Activated gamma-delta T cell treated with Interleukin-2 at 50 U/mL for 16 hours (primary cell): ENCODE measurements at places on chromosomes 3 and 15.

- DNase-seq, result no peak
These were observed 5.1 kb upstream of the ANKRD63 start for GRCh38 chr15:40287968-40288367.

DNA sequence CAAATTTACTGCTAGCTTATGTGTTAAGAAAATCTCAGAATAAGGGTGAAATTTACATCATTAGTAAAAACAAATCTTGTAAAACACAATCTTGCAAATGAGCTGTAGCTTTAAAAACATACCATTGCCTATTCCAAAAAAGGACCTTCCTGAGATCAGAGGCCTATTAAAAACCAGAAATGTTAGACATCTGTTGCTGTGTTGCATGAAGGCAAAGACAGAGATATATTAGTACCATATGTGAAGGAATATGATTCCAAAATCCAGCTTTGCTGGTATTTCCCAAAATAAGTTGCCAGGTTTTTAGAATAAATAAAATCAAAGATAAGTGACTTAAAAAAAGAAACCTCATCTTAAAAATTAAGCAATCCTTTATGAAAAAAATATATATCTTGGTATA lies 504.1 kb upstream of the CDIN1 start:
- DNase-seq, result no peak

- DNase-seq, result peak; percentile 17
These were observed 526 bp downstream of the RMDN3 start for GRCh38 chr15:40754574-40754882.

DNA sequence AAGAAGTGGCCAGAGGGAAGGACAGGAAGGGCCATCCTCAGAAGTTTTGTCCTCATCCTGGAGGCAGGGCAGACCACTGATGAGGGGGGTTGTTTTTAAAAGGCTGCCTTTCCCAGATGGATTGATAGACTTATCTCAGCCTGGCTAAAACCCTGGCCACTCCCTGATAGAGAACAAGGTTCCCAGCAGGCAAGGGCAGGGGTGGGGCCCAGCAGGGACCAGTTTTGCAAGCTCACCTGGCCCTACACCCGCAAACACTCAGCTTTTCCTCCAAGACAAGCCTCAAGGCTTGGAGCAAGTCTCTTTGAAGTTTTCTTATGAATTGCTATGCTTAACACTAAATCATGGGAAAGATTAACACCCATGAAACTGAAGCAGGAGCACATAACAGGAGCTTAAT lies 9.1 kb downstream of the LIPC start:
- DNase-seq, result no peak

DNA sequence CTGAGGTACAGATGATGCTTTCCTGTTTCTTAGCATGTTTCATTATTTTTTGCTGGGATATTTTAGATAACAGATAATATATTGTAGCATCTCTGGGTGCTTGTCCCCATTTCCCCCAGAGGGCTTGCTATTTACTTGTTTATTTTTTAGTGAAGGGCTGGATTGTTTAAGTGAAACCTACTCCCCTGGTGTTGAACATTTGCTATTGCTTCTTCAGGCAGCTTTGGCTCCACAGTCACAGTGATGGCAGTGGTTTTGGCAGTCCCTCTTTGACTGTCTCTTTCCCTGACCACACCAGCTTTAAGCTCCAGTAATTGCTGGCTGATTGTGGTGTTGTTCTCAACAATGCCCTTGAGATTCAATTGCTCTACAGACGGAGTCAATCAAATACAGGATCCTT lies 128.9 kb downstream of the KLF13 start:
- DNase-seq, result no peak

GRCh38 chr15:74855857-74856256 lies 12.9 kb upstream of the ULK3 start:
- no peak for DNase-seq

DNA sequence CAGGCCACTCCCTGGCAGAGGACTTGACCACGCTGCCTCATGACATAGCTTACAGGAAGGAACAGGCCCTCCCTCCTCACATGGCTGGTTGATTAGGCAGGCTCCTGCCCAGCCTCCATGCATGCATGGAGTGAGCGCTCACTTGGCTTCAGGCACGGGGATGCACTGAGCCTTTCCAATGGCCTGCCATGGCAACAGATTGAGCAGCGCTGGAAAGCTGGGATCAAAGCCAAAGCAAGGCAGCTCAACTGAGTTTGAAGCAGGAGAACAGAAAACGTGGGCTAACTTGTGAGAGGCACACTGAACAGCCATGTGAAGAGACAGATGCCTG lies 5.9 kb upstream of the GRAMD2A start:
- no peak for DNase-seq

DNA sequence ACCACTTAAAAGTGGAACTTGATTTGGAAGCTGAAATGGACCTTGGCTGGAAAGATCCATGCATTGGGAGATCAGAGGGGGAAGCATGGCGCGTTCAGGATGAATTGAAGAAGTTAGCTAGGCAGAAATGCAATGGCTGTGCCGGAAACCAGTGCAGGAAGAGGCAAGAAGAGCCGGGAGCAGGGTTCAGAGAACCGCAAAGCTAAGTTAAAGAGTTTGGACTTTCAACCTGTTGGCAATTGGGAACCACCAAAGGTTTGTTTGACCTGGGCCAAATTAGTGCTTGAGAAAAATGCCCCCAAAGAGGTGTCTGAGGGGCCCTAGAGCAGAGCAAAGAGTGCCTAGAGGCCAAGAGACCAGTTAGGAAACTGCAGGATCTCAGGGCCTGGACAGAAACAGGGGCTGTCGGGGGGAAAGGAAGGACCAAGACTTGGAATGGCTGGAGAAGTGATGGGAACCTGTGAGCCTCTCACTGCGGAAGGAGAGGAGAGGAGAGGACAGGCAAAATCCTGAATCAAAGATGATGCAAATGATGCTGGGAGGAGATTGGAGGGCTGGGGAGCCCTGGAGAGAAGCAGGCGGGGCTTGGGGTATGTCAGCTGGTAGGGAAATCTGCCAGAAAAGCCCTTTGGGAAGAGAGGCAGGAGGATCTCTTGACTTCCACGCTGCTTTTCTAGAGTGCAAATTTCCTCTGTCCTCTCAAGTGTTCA lies 49.3 kb downstream of the FAM174B start:
- DNase-seq, result no peak

- DNase-seq, result no peak
These were observed 19.9 kb upstream of the ALPK3 start for GRCh38 chr15:84797212-84797611.

DNA sequence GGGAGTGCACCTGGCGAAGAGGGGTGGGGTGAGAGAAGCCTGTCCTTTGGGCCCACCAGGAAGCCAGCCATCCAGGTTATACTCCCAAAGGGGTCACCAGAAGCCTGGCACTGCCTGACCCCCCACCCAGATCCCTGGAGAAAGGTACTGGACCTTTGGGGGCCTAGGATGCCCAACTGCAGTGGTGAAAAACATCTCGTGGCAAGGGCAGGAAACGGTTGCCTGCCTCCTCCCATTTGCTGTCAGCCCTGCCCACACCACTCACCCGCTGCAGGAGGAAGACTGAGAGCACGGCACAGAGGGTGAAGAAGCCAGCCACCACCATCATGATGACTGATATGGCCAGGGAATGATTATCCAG lies 2.2 kb upstream of the ULK3 start:
- DNase-seq, result peak; percentile 63

- no peak for DNase-seq
These were observed 14.0 kb downstream of the OSBPL10 start for GRCh38 chr3:31966978-31967591.

DNA sequence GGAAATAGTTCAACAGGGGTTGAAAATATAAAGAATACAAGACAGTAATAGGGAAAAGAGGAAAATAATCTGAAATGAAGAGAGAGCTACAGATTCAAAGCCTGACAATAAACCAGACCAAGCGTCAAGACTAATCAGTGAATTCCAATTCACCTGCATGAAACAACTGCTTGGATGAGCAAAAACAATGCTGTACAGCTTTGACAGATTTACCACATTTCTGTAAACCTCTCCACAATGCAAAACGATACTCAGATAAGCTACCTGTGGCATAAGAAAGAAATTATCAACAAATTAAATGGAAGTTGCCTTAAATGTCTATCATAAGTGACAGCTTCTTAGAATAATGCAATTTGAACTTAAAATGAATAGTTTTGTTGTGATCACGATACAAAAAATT lies 65.4 kb downstream of the GBE1 start:
- DNase-seq, result no peak

DNA sequence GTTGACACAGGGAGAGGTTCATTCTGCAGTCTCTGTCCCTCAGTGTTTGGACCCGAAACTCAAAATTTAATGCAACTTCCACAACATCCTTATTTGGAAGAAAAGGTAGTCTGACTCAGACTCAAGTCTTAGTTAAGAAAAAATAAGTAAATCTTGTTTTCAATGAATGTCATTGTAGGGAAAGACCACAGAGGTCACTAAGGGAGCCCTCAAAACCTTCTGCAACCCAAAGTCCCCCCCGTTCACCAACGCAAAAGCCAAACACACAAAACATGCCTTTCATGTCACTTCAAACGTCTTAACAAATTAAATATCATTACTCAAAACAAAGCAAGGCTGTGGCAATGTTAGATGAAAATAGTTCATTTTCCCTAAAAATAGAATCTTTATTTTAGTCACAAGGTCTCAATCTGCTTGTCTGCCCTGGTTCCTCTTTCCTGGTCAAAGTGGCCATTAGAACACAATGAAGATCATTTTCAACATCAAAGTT lies 20.9 kb upstream of the SSUH2 start:
- DNase-seq, result no peak

DNA sequence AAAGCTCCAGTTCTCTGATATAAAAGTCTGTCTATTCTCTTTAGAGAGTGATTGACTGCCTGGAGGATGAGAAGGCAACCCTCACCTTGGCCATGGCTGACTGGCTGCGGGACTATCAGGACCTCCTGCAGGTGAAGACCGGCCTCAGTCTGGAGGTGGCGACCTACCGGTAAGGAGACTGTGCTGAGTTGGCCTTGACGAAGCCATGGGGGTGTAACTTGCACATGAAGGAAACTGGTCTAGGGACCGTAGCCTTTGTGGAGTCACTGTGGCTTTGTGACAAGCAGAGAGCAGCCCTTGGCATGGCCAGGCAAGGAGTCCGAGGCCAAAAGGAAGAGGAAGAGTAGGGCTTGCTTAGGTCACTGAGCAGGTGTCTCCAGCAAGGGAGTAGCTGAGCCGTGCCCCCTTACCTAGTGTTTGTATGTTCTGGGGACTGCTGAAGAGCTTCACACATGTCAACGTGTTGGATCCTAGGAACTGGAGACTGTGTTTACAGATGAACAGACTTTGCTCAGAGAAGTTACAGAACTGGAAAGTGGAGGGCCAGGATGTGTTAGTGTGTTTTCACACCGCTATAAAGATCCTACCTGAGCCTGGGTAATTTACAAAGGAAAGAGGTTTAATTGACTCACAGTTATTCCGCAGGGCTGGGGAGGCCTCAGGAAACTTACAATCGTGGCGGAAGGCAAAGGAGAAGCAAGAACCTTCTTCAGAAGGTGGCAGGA lies 8.8 kb downstream of the SYNM start:
- DNase-seq, result no peak

DNA sequence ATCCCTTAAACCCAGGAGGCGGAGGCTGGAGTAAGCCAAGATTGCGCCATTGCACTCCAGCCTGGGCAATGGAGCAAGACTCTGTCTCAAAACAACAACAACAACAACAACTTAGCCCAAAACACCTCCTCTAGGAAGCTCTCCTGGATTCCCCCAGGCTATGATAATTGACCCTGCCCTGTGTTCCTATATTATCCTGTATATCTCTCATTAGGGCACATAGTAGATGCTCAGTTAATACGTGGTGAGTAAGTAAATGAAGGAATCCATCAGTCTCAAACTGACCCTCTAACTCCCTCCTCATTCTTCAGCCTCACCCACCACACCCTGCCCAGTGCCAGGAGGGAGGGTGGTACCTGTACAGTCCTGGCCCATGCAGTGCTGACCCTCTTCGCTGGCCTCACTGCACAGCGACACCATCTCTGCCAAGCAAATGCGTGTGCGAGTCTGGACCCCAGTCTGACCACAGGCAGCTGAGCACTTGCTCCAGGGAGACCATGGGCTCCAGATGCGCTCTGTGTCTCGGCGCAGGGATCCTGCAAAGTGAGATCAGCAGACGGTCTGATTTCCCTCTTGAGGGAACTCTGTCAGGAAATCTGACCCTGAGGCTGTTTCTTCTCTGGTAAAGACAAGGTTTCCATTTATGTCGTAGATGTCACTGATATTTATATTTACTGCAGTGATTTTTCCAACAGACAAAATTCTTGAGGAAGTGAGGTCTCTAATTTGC lies 6.2 kb downstream of the CILP start:
- no peak for DNase-seq

DNA sequence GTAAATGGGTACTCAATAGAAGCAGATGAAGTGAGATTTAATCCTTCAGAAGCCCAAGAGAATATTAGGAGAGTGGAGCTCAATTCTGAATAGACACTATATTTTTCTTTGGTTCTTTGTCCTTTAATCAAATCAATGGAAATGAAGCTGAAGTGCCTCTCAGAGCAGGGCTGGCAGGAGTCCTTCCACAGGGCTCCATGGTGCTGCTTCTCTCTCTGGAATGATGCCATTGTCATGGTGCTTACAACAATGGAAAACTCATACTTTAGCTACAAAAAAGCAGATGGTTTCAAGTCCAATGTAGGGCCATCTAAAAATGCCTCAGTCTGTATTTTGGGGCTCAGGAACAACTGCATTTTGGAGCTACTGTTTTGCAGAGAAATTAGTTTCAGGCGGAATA lies 125.1 kb downstream of the SNRK start:
- DNase-seq, result no peak

- no peak for DNase-seq
These were observed 49.7 kb upstream of the ACP3 start for GRCh38 chr3:132267391-132267993.

DNA sequence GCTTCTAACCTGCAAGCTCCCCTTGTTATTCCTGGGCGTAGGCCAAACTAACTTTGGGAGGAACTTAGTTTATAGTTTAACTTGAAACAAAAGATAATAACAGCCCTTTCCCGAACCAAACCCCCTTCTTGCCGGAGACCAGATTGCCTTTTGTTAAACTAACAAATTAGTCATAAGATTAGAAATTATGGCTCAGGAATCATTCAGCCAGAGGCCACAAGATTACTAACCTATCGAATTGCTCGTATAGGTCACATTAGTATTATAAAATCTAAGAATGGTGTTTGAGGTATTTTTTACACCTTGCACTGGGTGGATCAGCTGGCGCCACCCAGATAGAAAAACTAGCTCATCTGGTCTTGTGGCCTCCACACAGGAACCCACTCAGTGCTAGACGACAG lies 65.3 kb upstream of the RAP2B start:
- no peak for DNase-seq

DNA sequence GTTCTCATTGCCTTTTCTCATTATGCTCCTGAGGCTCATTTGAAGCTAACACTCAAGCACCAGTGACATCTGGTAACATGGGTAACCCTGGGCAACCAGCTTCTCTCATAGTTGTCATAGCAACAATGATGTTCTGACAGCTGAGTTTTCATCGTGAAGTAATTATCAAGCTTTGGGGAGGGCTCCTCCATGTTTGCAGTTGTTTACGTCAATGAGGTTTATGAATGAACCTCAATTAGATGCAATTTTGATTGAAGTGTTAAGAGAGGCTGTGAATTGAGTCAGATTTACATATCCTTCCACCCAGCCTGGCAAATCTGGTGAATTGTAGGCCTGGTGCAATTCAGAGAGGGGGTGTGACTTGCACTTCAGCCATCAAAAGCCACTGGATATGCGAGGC lies 119.3 kb upstream of the CHD2 start:
- DNase-seq, result no peak

- no peak for DNase-seq
These were observed 20.0 kb downstream of the BOC start for GRCh38 chr3:113231391-113231790.
